ENCODE measurements at places on chromosomes 4 and X. TPM values are rescaled to one million over a fixed set of nuclear protein-coding genes. Genes with fewer than 3 reads are reported as not detected.

The ARAP2 gene
- not detected for total RNA-seq

The SHROOM2 gene
- 0.22 TPM for total RNA-seq

- no peak overlapping the region for H3K4me3 ChIP-seq
- no peaks in the 10 kb centered on the region for H3K36me3 ChIP-seq
- H3K27ac ChIP-seq: no peak overlapping the region
- no peaks in the 10 kb centered on the region for H3K27me3 ChIP-seq
Measured at GRCh38 chrX:120426599-120426998, 42.5 kb downstream of the LAMP2 start.

The PABPC1L2B gene
- not detected for total RNA-seq

The SMIM10L2A gene
- not detected for total RNA-seq
